ENCODE measurements at places on chromosomes 7 and 10.

DNA sequence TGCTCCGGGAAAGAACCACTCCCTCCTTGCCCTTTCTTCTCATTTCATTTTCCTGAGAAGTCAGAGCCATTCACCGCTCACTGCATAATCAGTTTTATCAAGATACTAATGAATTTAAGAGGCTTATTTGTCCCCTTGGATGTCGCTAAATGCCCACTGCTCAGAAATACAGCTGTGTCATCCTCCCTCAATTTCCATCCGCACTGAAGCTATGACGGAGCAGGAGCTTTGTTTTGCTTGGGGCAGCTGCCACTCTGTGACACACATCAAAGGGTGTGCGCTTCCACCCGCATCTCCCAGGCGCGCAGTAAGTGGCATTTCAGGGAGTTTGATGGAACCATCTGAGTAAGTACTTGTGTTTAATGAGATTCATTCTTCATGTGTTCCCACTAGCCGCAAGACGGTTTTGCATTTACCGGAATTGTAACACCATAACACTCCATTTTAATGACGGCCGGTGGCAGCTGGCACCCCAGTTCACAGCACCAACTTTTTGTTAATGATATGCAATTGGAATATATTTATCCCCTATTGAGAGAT lies 103.8 kb upstream of the PARD3 start:
- DNase-seq: no peak

- DNase-seq: no peak
These were observed 22.3 kb downstream of the PIK3CG start for GRCh38 chr7:106887421-106887820.

- DNase-seq: no peak
These were observed 287 bp downstream of the DCLRE1A start for GRCh38 chr10:113853578-113854012.

GRCh38 chr7:45415265-45415664 lies 158.9 kb upstream of the ADCY1 start:
- DNase-seq: no peak

DNA sequence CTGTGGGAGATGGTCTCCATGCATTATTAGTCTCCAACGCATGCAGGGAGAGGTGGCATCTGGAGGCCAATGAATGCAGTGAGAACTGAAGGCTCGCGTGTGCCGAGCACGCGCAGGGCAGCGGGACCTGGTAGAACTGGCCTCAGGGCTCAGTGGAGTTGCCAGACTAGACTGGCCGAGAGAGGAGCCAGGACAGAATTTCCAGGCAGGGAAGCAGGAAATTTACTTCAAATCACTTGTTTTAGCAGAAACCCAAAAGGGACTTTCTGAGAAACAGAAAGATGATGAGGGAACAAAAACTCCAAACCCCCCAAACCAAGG lies 311.0 kb upstream of the IMMP2L start:
- no peak for DNase-seq

DNA sequence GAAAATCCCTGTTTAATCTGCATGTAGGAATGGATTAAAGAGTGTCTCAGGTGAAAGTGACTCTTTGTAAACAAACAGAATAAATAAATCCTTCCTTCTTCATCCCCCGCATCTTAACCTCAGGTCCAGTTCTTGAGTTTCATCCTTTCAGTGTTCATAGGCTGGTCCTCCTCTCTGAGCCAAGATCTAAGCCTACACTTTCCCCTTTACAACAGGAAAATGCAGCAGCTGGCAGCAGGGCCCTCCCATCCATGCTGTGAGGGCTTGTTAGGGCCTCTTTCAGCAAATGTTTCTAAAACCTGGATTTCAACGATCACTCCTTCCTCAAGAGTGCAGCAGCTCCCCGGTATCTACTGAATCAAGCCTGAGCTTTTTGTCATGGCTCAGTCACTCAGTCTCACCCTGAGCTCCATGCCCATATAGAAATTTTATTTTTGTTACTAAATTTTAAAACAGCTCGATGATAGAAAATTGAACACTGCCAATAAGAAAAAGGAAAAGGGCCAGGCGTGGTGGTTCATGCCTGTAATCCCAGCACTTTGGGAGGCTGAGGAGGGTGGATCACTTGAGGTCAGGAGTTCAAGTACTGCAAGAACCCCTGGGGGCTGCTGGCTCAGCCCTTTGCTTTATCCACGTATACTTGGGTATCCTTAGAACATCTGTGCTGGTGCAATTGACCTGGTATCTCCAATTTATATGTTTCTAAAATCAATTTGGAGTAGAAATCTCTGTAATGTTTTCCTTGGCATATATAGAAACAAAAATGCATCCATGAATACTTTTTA lies 15.6 kb downstream of the BLNK start:
- no peak for DNase-seq

Measured in A172 (cell line).